ENCODE measurements at places on chromosomes 16 and 17. TPM values are rescaled to one million over a fixed set of nuclear protein-coding genes. Genes with fewer than 3 reads are reported as not detected.

TMC6 gene
- 12.0 TPM for total RNA-seq

CCDC43 gene
- 30.0 TPM for total RNA-seq

ZDHHC1 gene
- total RNA-seq: 6.9 TPM

KANSL1 gene
- total RNA-seq: 27.7 TPM

FTO gene
- 22.9 TPM for total RNA-seq

ZFP3 gene
- 1.0 TPM for total RNA-seq

DNASE1L2 gene
- total RNA-seq: 0.80 TPM

DNAJA2 gene
- 76.1 TPM for total RNA-seq

ZNF594 gene
- 1.5 TPM for total RNA-seq

RNF222 gene
- not detected for total RNA-seq

TEX14 gene
- total RNA-seq: 0.29 TPM

KRTAP1-1 gene
- not detected for total RNA-seq

GRB7 gene
- total RNA-seq: 2.8 TPM

EVPLL gene
- total RNA-seq: not detected

TXNDC11 gene
- total RNA-seq: 41.2 TPM

EEF2KMT gene
- 27.0 TPM for total RNA-seq

FBXO39 gene
- total RNA-seq: not detected

KRTAP3-2 gene
- total RNA-seq: not detected

TSNAXIP1 gene
- 0.31 TPM for total RNA-seq

EPX gene
- not detected for total RNA-seq

FGF11 gene
- total RNA-seq: 1.1 TPM

MYO15B gene
- 59.9 TPM for total RNA-seq

CEP295NL gene
- 0.48 TPM for total RNA-seq

ORC6 gene
- 48.0 TPM for total RNA-seq

SCNN1B gene
- 0.17 TPM for total RNA-seq

CES3 gene
- total RNA-seq: 2.5 TPM

TRPV3 gene
- total RNA-seq: 0.25 TPM

HAGHL gene
- total RNA-seq: 18.5 TPM

CCDC78 gene
- total RNA-seq: 5.6 TPM

CCDC154 gene
- total RNA-seq: 0.05 TPM

KRTAP4-9 gene
- not detected for total RNA-seq

NACA2 gene
- not detected for total RNA-seq

KRT15 gene
- 2.9 TPM for total RNA-seq

CHST4 gene
- total RNA-seq: not detected

KRT17 gene
- total RNA-seq: 1.3 TPM

SULT1A4 gene
- 33.0 TPM for total RNA-seq

P2RX5 gene
- 27.4 TPM for total RNA-seq

NTN3 gene
- total RNA-seq: not detected

FOXN1 gene
- total RNA-seq: not detected

KRT31 gene
- not detected for total RNA-seq

RAC3 gene
- total RNA-seq: 31.7 TPM

KRTAP4-5 gene
- not detected for total RNA-seq

CIBAR2 gene
- total RNA-seq: not detected

TVP23A gene
- 0.03 TPM for total RNA-seq

CFAP20 gene
- 53.2 TPM for total RNA-seq
